ENCODE measurements at places on chromosomes 3 and 15.

DNA sequence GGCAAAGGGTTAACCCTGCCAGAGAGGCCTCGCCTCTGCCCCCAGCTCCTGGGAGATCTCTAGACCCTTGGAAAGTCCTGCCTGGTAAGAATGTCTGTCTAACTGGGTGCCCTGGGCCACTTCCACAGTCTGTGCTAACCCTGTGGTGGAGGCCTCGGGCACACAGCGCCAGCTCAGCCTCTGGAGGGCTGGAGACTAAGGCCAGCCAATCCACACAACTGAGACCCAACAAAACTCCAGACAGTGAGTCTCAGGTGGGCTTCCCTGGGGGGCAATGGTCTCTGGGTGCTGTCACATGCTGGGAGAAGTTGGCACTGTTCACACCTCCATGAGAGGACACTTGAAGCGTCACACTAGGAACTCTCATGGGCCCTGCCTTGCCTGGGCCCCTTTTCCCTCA lies 19.5 kb downstream of the ZXDC start:
- no peak for DNase-seq

DNA sequence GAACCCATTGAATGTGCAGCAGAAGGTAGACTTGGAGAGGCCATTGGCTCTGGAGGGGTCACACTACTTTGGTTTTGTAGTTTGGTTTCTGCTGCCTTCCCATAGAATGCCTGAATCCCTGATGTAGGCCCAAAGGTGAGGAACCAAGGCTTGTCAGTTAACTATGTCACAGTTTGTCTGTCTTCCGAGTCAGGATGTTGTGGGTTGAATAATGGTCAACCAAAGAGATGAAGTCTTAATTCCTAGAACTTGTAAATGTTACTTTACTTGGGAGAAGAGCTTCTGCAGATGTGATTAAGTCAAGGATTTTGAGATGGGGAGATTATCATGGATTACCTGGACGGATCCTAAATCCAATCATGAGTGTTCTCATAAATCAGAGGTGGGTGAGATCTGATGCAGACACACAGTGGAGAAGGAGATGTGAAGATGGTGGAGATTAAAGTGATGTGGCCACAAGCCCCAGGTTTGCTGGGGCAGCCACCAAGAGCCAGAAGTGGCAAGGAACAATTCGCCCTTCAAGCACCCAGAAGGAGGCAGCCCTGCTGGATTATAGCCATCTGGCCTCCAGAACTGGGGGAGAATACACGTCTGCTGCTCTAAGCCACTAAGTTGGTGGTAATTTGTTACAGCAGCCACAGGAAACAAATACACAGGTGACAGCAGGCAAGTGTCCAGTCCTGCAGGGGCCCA lies 2.3 kb upstream of the CCR8 start:
- DNase-seq: no peak

- no peak for DNase-seq
These were observed 10.5 kb upstream of the RPL29 start for GRCh38 chr3:52006017-52006819.

GRCh38 chr3:170320461-170321121 lies 36.9 kb upstream of the SKIL start:
- no peak for DNase-seq

DNA sequence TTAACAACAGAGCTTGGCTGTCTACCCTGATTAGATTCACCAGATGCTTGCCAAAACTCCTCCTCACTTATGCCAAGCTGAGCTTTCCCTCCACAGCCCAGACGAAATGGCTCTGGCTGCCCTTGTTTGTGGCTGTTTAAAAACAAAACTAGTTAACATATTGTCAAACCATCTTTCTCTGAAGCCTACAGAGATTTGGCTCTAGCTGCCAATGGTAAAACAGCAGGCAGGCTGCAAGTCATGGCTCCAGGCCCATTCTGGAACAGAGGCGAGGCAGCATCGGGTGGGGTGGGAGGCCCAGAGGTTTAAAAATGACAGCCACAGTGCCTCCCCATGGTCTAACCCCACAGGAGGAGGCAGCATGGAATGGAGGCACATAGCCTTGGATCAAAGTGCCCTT lies 75.9 kb downstream of the SCN5A start:
- no peak for DNase-seq

DNA sequence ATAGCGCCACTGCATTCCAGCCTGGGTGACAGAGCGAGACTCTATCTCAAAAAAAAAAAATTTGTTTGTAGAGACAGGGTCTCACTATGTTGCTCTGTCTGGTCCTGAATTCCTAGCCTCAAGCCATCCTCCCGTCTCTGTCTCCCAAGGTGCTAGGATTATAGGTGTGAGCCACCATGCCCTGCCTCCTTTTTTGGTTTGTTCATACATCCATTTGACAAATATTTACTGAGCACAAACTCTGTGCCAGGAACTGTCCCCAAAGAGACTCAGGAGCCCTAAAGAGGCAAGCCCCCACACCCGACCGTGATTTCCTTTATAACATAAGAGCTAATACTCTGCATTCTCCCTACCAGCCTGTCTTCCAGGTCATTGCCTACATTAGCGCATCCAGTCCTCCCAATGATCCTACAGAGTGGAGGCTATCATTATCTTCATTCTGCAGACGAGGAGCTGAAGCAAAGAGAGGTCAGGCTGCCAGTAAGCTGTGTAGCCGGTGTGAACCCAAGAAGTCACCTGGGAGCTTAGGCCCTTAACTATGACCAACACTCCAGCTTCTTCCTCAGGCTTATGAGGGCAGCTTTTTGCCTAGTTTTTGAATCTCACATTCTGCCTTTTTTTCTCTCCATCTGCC lies 6.3 kb upstream of the PXK start:
- DNase-seq: no peak

DNA sequence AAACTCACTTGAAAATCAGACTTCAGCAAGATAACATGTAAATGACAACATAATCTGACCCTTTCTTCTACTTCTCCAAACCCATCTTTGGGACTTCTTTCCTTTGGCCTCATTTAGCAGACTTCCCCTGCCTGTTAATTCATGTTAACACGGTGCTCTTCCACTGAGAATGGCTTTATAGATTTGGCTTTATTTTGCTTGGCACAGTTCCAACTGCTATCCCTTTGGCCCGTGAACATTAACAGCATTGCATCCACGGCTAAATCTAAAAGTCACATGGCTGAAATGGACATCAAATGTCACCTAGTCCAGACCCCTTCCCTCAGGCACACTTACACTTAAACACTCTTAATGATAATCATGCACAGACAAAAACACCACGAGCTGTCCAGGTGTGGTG lies 3.8 kb downstream of the ZMAT3 start:
- DNase-seq: no peak

GRCh38 chr3:182796310-182796709 lies 3.0 kb downstream of the ATP11B start:
- no peak for DNase-seq

GRCh38 chr3:33218446-33219174 lies at the start of gene SUSD5:
Gene SUSD5 (minus strand): TSS chr3:33218810. CDS start chr3:33218797, 13 bp downstream.
- DNase-seq: no peak

DNA sequence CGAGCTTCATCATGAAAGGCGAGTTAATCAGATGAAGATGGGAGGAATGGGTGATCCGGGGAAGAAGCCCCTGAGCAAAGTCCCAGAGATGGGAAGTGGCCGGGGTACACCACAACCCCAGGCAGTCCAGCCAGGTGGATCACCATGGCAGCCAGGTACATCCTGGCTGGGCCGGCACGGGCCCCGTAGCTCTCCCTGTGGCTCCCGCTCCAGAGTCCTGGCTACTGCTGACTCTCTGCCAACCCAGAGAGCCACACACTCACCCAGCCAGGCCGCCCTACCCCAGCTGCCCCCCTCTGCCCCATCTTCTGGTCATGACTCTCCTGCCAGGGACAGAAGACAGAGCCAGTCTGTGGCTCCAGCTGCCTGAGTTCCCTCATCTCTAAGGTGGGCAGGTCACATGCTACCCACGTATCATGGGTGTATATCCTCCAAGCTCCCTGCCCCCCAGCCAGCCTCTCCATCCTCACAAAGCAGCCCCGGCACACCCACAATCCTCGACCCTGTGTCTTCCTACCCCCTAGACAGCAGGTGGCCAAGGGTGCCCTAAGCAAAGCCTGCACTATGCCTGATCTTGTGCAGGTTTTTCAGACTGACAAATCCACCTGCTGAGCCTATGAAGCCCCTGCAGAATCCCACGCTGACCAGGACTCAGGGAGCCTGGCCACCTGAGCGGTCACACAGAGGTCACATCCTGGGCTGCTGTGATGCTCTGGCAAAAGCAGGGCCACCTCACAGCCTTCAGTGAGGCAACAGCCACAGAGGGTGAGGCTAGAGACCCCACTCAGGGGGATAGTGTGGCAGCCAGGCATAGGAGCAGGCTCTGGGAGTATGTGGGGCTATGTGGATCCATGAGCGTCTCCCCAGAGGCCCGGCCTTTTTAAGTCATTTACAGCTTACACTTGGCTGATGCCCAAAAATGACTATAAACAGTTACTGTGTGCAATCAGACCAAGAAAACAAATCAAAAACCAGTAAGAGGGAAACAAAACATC lies 13.2 kb downstream of the XXYLT1 start:
- no peak for DNase-seq

DNA sequence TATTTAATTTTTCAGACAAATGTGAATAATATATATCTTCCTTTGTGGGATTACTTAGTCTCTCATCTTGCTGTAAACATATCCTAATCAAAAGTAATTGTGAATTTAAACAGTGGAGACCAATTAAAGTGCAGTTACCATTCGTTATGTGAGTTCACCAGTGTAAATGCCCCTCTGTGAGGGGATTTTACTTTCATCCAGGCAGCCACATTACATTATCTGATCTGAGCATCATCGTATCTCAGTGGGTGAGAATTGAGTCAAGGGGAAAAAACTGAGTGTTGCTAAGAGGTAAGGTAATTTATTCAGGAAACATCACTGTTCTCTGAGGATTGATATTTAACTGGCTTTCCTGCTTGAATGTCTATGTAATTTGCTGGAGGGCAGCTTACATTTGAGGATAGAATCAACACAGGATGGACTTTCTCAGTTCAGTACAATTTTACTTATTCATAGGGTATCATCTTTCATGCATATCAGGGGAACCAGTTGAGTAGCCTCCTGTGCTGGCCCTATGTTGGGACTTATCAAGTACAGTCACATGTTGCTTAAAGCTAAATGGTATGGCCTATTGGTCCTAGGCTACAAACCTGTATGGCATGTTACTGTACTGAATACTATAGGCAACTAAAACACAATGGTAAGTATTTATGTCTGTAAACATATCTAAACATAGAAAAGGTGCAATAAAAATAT lies 219.7 kb downstream of the CD47 start:
- DNase-seq: no peak

DNA sequence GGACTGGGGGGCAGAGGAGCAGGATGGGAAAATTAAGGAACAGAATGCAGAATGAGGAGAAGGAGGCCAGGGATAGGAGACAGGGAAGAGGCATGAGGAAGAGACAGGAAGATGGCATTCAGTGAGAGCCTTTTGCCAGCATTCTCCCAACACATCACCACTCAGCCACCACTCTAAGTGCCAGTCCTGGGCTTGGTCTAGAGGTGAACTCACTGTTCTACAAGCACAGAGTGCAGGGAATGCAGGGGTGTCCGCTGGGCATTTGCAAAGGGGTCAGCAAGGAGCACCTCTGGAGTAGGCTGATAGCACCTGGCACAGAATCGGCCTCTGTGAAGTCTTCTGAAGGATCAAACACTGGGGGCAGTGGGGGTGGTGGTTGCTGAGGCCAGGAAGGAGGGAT lies 14.6 kb upstream of the IGDCC3 start:
- DNase-seq: no peak

DNA sequence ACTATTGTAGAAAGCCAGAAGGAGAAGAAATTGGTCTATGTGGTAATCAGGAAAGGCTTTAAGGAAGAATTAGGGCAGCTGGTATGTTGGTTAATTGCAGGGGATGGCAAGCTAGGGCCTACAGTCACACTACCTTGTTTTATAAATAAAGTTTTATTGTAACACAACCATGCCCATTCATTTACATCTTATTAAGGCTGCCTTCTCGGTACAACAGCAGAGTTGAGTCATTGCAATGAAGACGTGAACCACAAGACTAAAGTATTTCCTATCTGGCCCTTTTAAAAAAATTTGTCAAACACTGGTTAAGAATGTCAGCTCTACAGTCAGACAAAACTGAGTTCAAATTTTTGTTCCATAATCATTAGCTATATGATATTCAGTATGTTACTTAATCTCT lies 8.3 kb downstream of the SERPINI1 start:
- no peak for DNase-seq

DNA sequence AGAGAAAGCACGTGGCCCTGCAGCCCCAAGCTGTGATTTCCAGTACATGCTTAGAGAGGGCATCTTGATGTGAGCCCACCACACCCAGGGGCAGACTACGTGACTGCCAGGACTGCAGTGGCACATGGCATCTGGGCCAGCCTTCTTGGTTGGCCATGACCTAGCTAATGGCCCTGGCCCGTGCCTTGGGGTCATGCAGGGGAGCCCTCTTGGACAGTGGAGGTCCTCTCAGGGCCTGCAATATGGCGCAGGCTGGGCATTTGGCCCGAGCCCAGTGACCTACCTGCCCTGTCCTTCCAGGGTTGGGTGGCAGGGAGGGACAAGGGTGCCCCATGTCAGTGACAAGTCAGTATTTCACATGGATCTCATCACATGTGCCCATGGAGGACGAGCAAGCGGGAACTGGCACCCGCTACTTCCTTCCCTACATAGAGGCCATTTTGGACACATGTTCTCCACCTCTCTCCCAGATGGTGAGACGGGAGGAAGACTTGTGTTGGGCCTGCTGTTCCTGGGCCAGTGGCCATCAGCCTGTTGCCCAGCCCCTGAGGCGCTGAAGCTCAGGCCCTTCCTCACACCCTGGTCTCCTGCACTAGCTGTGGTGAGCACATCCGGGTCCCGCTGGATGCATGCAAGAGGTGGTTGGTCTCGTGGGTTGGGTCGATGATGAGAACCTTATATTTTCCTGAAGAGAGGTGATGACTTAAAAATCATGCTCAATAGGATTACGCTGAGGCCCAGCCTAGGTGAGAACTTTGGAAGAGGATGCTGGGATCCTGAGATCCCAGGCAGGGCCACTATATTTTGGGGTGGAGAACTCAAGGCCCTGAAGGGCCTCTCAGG lies 195.6 kb downstream of the UBE3A start:
- DNase-seq: no peak

DNA sequence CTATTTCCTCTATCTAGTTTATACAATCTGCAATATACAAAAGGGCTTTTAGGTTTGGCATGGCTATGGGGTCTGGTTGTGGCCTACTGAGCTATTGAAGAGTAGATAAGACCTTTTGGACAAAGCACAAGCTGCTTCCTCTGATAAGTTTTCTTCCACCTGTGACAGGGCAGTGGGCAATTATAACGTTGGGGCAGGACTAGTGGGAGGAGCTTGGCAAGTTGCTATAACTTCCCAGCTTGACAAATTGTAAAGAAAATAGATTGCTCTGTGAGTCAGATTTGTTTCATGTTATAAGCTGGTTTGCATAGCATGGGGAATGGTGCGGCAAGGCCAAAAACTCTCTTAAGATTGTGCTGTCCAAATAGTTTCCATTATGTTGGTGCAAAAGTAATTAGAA lies 64.9 kb downstream of the SLC7A14 start:
- no peak for DNase-seq

DNA sequence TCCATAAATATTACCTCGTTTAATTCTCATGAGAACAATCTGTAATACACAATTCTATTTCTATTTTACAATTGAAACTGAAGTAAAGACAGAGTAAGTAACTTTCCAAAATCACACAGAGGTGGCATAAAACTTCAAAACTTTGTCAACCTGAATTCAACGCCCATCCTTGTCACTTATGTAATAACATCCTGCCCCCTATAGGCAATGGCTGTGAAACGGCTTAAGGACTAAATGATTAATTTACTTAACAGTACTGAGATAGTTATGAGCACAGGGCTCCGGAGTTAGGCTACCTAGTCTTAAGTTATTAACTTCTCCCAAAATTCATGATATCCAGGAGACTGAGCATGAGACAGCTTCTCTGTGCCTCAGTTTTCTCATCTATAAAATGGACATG lies 293.1 kb upstream of the CHRM5 start:
- no peak for DNase-seq

- no peak for DNase-seq
These were observed 72.8 kb downstream of the CPN2 start for GRCh38 chr3:194278186-194278845.
